ENCODE measurements at places on chromosomes 7 and 10.

GRCh38 chr10:80464557-80465450, 10.7 kb downstream of the TSPAN14 start:
- no peak for DNase-seq

DNA sequence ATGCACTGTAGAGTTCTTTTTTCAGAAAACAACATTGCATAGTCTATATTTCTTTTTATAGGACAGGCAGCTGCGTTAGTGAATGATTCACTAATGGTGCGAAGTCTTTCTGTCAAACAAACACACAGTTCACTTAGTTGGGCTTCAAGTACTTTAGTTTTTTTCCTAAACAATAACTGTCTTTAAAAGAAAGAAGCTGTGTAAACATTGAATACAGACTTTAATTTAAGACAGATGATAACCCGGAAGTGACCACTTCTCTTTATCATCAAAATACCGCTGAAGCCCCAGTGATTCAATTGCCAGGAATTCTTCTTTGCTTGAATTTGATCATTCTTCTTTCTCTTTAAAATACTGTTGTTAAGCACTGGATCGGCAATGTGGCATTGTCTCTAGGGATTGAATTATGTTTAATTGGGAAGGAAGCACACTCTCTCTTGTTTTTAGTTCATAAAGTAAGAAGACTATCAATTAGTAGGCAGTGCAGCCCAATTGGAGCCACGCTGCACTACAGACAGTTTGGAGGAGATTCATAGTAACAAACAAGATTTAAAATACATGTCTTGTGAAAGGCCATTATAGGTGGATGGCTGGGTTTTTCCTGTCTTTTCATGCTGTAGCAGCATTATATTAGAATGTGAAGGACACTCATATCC, 30.4 kb downstream of the CNTNAP2 start:
- no peak for DNase-seq

DNA sequence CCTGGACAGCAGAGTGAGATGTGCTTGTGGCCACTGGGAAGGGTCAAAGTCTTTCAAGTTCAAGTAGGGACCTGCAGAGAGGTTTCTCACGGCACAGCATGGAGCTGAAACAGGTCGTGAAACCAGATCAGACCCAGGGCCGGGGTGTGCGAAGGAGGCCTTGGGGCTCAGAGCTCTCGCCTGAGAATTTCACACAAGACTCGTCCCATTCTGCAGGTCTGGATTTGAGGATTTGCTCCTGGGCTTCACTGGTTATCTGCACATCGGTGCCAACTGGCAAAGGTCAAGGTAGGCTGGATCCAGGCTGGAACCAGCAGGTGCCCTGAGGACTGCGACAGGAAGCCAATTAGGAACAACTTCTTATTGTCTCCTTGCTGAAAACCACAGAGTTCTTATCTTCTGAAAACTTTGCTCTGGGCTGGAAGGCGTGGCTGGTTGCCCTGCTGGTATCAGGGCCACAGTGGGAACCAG, 24.0 kb upstream of the GTF2I start:
- no peak for DNase-seq

- no peak for DNase-seq
Observed at GRCh38 chr7:131488361-131488760, 68.1 kb downstream of the PODXL start.

DNA sequence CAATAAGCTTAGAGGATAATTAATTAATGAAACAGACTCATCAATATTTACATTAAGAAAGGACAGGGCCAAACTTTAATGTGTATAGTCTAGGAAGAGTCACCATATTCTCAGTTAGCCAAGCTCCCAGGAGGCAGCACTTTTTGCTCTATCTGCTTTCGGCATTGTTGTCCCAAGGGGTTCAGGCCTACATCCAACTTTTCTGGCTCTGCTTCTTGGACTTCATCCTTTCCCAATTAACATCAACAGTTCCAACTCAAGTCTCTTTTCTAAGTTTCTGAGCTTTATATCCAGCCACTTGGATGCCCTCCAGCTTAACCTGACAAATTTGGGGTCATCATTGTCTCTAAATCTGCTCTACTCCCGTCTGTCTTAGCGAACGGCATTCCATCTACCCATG, 42.8 kb downstream of the GLI3 start:
- no peak for DNase-seq

- peak; percentile 97 for DNase-seq
Observed at GRCh38 chr7:43572516-43573049, 10.3 kb upstream of the STK17A start.

- DNase-seq = no peak
Observed at GRCh38 chr7:100556541-100556940, 17.2 kb downstream of the SAP25 start.

GRCh38 chr7:147438216-147438615, 1152.3 kb upstream of the C7orf33 start:
- DNase-seq = no peak

DNA sequence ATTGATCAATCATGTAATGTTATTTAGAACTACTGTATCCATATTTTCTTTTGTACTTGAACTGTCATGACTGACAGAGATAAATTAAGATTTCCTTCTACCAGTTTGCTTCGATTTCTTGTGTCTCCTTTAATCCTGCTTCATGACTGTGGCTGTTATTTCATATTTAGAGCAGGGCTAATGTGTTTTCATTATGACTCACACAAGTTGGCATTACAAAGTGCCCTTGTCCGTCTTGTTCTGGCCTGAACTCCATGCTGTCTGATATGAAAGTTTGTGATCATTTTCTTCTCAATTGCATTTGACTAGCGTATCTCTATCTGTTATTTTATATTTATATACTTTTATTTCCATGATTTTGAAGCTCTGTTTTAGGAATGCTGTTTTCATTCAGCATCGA, 344.1 kb upstream of the PRKCQ start:
- DNase-seq = peak; percentile 12

DNA sequence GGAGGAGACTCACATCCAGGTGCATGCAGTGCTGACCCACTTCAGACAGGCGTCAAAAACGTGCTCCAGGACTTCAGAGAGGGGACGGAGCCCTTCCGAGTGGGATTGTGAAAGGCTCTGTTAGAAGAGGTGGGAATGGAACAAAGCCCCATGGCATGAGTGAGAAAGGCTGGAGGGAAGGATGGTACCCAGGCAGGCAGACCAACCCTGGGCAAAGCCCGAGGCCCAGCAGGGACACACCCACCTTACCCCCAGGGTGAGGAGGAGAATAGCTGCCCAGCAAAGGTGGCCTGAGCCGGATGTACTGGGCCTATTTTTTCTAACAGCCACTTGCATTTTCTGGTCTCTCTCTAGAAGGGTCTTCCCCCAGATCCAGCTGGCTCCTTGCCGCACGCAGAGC, 14.8 kb downstream of the CHAT start:
- no peak for DNase-seq

DNA sequence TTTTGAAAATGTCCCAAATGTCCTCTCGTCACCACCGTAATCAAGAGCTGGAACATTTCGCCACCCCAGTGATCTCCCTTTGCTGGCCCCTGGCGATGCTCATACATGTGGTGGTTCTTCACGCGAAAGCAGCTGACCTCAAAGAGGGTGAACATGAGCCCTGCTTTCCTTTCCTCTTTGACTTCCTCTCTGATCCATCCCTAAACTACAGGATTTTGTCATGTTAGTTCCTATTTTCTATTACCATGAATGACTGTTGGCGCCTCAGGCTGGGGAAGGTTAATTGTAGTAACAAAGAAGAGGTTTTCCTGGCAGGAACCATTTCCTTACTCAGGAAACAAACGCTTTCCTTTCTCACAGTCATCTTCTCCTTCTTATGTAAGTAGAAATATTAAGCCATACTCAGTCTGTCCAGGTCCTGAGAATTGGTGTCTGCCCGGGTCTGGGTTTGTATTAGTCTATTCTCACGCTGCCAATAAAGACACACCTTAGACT, 114.5 kb downstream of the INSYN2A start:
- DNase-seq = no peak

- DNase-seq = no peak
Observed at GRCh38 chr7:143848192-143848591, 53.8 kb downstream of the TCAF1 start.

GRCh38 chr10:21724687-21725367, 190.8 kb downstream of the MLLT10 start:
- DNase-seq = peak; percentile 97

GRCh38 chr10:43259213-43259991, 7.5 kb downstream of the RASGEF1A start:
- DNase-seq = no peak

GRCh38 chr10:17882557-17882956, 69.2 kb upstream of the SLC39A12 start:
- DNase-seq = no peak

GRCh38 chr7:44151956-44152355, 10.8 kb upstream of the MYL7 start:
- no peak for DNase-seq

DNA sequence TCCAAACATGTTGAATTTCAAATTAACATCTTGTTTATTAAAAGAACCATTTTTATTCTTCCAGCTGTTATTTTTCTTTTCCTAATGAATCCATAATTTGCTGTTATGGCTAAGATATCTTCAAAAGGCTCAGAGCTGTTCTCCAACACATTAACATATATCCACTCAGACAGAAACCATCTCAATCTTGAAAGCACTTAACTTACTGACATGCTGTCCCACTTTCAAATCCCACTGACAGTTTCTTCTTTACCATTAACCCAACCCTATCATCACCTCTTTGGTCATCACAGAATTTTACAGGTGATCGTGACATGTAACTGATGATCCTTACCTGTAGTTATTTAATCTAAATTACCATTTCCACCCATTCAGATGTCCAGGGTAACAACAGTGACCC, 75.5 kb upstream of the AFAP1L2 start:
- DNase-seq = no peak

- no peak for DNase-seq
Observed at GRCh38 chr10:111091833-111092232, 15.0 kb downstream of the ADRA2A start.

- peak; percentile 23 for DNase-seq
Observed at GRCh38 chr7:75842836-75843446, 29.3 kb upstream of the CCL24 start.

- DNase-seq = no peak
Observed at GRCh38 chr10:12500381-12501303, 151.3 kb downstream of the CAMK1D start.

DNA sequence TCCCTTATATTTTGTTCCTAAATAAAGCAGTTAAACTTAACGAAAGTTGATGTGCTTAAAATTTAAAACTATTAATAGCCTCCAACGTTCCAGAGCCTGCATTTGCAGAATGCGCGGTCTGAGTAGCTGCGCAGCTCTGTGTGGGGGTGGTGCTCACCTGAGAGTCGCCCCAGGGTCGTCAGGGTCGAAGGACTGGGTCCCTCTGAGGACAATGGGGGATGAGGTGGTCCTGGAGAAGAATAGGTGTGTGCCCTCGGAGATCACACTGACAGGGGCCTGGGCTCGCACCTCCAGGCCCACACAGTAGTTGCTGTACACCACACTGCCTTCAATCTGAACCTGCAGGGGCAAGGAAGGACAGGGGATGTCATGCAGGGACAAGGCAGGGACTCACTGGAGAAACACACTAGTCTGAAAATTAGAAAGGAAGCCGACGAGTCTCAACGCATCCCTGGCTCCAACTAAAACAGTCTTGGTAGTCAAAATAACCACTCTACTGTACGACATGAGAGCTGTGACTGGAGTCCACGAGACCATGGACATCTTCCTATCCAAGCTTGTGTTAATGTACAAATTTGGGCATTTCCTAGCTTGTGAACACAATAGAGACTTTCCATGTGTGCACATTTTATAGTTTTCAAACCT, 54.4 kb downstream of the PKD1L1 start:
- DNase-seq = no peak

DNA sequence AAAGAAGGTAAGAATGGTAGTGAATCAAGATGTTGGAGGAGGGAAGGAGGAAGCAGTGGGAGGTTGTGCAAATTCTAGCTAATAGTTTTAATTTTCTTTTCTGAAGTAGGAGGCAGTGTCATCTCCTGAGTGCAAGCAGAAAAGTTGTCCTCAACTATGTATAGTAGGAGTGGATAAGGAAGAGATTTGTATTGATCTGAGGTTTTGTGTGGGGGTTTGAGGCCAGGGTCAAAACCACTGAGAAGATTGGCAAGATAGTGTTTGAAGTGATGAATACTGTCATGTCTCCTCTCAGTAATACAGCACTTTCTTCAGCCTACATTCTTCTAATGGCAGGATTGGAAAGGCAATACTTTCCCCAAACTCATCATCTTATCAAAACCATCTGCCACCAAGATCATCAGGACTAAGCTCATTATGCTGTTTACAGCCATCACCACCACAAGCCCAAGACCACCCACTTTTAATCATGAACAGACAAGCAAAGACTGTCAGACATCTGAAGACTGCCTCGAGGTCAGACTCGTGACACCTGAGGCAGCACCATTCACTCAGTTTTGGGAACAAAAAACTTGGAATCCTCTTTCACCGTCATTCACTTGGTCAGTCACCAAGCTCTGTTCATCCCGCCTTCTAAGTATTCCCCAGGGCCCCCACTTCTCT, 1.5 kb upstream of the MIOS start:
- no peak for DNase-seq

- no peak for DNase-seq
Observed at GRCh38 chr7:64990216-64990615, 620 bp downstream of the ZNF117 start.

GRCh38 chr10:71776481-71776925, 3.2 kb upstream of the VSIR start:
- no peak for DNase-seq

- DNase-seq = no peak
Observed at GRCh38 chr7:85614684-85615083, 427.8 kb upstream of the SEMA3D start.

- DNase-seq = no peak
Observed at GRCh38 chr7:158650821-158651225, 53.8 kb downstream of the NCAPG2 start.

DNA sequence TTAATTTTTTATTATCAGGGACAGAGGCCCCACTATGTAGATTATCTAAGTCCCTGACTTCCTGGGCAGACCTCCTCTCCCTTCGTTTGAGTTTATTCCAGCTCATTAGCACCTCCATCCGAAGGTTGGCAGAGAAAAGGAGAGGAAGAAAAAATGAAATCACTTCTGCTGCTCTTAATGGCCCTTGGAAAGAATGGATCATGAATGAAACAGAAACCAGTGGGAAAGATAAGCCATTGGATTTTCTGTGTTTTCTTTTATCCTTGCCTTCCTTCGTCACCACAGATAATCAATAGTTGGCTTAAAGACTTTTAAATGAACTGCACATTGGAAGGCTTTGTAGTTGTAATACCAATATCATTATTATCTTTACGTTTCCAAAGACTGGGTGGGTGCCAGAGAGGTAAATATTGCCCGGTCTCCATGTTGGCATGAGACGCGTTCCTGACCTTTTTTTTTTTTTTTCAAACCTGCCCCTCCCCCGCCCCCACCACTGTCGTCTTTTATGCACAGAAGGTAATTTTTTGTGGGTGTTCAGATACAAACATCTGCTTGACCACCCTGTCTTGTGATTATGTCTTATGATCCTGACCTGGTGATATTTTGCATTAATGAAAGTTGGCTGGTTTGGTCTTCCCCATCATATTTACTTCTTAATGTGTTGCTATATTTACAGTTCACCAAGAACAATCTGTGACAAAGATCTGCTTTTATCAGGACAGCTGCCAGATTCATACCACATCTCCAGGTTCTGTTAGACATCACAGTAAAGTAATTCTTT, 116.8 kb downstream of the ARID5B start:
- DNase-seq = no peak
